Right cardiac atrium (tissue), 5 donors: ENCODE measurements at places on chromosomes 1 and 21. TPM values are rescaled to one million over a fixed set of nuclear protein-coding genes. Genes with fewer than 3 reads are reported as not detected.
A peak's percentile ranks its signal among the peaks of the same experiment; 100 is the strongest.

- DNase-seq, result peak; percentile 76
Measured at GRCh38 chr1:54996359-54996868, 2.3 kb upstream of the BSND start.

DNA sequence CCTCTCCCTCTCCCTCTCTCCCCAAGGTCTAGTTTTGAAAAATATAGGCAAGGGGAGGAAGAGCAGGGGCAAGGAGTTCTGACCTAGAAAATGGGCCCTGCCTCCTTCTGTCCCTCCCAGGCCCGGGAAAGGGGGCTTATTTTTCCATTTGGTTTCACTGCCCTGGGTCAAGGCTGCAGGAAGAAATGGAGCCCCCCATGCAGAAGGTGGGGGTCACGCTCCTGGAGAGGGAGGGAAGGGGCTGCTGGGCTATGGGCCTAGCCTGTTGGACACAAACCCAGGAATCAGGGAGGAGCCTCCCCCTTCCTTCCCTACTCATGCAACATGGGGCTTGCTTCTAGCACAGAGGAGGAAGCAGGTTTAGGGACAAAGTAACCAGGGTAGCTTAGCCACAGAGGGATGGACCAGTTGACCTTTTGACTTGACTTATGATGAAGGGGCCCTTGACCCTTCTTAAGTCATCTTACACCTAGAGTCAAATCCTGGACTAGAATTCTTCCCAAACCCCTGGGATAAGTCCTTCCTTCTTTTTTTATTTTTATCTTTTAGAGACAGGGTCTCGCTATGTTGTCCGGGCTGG, 70.4 kb upstream of the SSBP3 start:
- no peak for DNase-seq

DNA sequence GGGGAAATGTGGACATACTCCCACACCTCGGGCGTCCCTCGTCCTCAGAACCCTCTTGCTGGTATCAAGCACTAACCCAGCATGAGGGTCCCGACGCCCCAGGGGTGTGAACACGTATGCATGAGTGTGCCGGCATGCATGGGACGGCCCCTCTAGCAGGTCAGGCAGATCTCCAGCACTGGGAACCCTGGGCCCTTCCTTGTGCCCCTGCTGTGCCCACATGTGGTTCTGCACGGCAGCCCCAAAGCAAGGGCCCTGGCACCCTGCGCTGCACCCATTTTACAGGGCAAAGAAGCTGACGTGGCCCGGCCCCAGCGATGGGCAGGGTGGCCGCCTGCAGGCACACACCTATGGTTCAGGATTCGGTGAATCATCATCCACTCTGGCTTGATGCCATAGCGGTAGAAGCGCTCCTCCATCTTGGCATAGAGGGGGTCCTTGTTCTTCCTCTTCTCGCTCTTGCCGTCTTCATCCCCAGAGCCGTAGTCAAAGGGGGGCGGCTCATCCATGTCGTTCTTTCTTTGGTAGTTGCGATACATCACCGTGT, 34.2 kb downstream of the CHD5 start:
- DNase-seq, result no peak

GRCh38 chr1:181018901-181019681, 3.6 kb downstream of the STX6 start:
- DNase-seq, result no peak

- peak; percentile 91 for DNase-seq
Measured at GRCh38 chr1:61742620-61743430, 545 bp downstream of the PATJ start.

DNA sequence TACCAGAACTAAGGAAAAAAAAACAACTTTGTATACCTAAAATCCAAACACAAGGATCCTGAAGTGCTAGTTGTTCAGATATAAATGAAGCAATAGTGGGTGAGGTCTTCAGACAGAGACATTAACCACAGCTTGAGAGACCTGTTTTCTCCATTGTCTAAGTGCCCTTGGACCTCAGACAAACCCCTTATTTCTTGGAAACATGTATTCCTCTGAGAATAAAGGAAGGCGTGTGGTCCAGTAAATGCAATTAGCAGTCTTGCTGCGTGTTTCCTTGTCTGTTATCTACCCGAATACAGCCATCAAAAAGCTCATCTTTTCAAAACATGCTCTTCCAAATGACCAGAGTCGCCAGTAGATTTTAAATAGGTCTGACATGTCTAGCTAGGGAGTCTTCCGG, 291.1 kb upstream of the NFIA start:
- no peak for DNase-seq

DNA sequence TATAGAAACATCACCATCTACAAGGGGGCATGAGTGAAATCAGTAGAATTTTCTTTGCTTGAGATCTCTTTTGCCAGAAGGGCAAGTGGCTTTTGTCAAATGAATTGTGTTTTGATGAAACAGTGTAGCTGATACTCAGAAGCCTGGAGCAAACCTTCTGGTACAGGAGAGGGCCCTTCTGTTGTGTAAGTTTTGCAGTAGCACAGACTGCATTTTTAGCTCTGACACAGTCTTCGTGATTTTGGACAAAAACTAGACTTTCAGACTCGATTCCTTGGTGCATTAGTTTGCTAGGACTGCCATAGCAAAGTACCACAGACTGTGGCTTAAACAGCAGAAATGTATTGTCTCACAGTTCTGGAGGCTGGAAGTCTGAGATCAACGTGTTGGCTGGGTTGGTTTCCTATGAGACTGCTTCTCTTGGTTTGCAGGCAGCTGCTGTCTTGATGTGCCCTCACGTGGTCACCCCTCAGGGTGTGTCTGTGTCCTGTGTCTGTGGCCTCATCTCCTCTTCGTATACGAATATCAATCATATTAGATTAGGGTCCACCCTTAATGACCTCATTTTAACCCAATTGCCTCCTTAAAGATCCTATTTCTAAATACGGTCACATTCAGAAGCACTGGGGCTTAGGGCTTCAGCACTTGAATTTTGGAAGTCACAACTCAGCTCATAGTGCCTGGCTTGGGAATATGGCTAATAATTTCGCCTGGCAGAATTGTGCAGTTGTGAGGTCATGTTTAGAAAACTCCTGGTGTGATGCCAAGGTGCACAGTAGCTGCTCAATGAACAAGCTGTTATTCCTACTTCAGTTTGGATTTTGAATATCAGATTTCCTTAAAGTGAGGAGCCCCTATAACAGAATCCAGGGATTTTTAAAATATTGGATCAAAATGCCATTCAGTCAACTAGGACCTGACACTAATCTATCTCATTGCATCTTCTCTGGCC, 21.2 kb upstream of the DISC1 start:
- no peak for DNase-seq

DNA sequence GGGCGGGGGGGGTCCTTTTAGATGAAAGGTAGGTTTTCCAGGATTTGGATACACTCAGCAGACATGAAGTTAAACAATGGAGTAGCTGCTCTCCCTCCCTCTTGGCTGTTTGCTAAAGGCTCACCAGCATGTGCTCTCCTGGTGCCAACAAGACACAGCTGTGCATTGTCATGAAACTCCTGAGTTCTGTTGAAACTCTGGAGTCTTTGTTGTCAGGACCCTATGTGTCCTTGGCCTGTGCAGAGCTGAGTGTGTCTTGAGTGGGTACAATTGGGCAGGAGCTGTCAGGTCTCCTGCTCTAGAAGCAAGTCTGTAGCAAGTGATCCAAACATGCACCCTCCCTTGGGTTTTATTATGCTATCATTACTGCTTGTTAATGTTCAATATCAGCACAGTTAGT, 12.7 kb downstream of the TBX19 start:
- DNase-seq, result no peak

- no peak for DNase-seq
Measured at GRCh38 chr1:150173141-150173585, 23.4 kb downstream of the PLEKHO1 start.

GRCh38 chr1:155320661-155321617, at the start of gene RUSC1:
Gene RUSC1, plus strand, starts transcription at chr1:155320894. Its CDS starts 880 bp downstream, at chr1:155321774.
- peak; percentile 96 for DNase-seq

DNA sequence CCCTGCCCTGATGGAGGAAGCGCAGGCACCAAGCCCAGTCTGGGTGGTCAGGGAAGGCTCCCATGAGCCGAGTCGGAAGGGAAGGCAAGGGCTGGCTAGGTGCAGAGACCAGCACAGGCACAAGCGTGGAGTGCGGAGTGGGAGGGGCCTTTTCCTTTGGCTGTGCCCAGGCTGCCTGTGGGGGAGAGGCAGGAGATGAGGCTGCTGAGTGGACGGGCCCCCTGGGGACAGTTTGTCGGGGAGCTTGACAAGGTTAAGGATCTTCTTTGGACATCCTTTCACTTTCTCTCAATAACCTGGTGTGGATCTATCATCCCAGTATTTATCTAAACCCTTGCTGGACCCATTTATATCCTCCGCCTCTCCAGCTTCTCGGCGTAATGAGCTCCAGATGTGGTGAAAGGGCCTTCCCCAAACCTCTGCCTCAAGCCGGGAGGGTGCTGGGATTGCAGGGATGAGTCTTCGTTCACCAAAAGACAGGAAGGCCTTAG, 42.9 kb downstream of the EPHB2 start:
- DNase-seq, result peak; percentile 69

- DNase-seq, result no peak
Measured at GRCh38 chr1:245549996-245550719, 395.4 kb downstream of the KIF26B start.

DNA sequence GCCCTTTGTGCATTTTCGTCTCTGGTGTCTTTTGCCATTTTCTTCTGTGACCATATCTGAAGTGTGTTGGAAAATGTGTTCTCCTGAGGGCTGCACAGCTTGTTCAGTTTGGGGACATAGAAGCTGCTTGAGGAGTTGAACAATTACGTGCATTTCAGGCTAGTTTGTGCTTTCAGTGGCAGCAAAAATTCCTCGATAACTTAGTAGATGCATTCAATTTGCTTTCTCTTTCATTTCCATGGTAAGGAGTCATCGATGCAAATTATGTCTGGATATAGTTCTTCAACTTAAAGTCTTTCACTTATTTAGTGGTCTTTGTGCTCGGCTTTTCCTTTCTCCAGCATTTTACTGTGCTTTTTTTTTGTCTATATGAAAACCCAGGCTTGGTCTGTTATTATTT, 441.5 kb downstream of the PLA2G4A start:
- no peak for DNase-seq

ZBTB8A gene
- 3.2 TPM for total RNA-seq

SLAMF1 gene
- total RNA-seq, result 0.44 TPM

SHE gene
- total RNA-seq, result 22.3 TPM

OR10J1 gene
- total RNA-seq, result not detected

CXADR gene
- total RNA-seq, result 13.8 TPM

LEFTY1 gene
- total RNA-seq, result 0.24 TPM

NPHS2 gene
- total RNA-seq, result not detected

CFAP45 gene
- total RNA-seq, result 3.4 TPM

ARHGEF19 gene
- total RNA-seq, result 2.2 TPM
